Gastrocnemius medialis (tissue), 4 donors: ENCODE measurements at places on chromosomes 13 and 19. TPM values are rescaled to one million over a fixed set of nuclear protein-coding genes. Genes with fewer than 3 reads are reported as not detected.

DNA sequence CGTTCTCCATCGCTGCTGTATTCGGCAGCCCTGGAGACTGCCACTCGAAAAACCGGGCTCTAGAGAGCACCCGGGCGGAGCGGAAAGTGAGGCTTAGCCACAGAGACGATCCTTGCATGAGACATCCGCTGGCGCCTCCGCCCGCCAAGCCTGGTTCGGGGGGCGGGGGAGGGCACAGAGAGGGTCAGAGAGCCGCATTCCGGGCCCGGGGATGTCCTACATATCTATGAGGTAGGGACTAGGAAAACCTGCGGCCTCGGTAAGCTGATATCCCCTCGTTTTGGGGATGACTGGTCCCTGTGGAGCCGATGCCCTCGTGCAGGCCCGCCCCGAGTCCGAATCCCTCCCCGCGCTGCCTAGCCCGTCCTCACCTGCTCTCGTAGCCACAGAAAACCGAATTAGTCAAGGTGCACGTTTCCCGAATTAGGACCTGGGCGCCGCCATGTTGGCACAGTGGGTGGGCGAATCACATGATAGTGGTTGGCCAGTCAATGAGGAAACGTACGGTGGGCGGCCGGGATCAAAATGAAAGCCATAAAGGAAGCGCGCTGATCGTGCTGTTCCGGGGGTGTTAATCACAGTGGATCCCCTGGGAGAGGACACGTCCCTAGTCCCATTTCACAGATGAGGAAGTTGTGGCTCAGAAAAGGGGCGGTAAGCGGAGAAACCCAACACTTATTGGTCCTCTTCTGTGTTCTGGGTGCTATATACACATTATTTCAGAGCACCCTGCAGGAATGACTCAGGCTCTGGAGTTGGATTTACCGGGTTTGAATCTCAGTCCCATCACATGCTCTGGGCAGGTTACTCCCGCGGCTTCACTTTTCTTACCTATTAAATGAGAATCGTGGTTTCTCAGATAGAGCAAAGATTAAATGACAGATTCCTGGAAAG is at the start of gene TRMT1:
Gene TRMT1 (minus strand): TSS at position 459 of the 894 bp plus-strand sequence. CDS start 341 bp downstream, at position 118.
- DNase-seq = peak; percentile 88
- peak within 1 kb of the TSS; percentile 93 for H3K27ac ChIP-seq
- no peaks in the 10 kb centered on the region for H3K27me3 ChIP-seq

- H3K27me3 ChIP-seq = peaks cover 8% of the 10 kb centered on the region
- no peaks in the 10 kb centered on the region for H3K36me3 ChIP-seq
- H3K27ac ChIP-seq = no peak overlapping the region
- DNase-seq = no peak
- no peak overlapping the region for H3K4me3 ChIP-seq
Measured at GRCh38 chr19:46180701-46181387, 32.8 kb downstream of the IGFL2 start.

GRCh38 chr19:51462276-51462675 is 4.0 kb upstream of the SIGLEC8 start:
- H3K4me3 ChIP-seq = no peak overlapping the region
- DNase-seq = no peak
- H3K4me1 ChIP-seq = no peaks in the 10 kb centered on the region
- peaks cover 4% of the 10 kb centered on the region for H3K27me3 ChIP-seq
- H3K36me3 ChIP-seq = no peaks in the 10 kb centered on the region

SHANK1 gene
- total RNA-seq = 0.68 TPM

DNA sequence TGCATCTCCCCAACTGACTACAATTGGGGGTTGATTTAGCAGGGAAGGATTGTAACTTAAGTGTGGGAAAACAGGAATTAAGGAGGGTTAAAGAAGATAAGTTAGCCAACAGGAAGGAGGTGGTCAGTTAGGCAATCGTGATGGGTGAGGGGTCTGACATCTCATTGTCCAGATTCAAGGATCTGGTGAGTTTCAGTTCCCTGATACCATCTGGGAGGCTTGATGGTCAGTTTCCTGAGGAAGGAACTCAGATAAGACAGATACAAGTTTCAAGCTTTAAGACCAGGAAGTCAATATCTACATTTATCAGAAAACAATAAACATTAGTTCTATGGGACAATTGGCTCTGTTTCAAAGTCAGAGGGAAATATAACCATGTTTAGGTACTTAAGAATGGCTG is 601.8 kb downstream of the SLITRK6 start:
- DNase-seq = no peak
- no peak overlapping the region for H3K4me3 ChIP-seq
- H3K36me3 ChIP-seq = no peaks in the 10 kb centered on the region
- H3K4me1 ChIP-seq = no peaks in the 10 kb centered on the region

IRGC gene
- total RNA-seq = not detected

GRCh38 chr19:38251564-38252051 is 4.6 kb downstream of the PPP1R14A start:
- H3K4me3 ChIP-seq = peak overlapping the region; percentile 60
- peak; percentile 30 for DNase-seq
- peak overlapping the region; percentile 85 for H3K27ac ChIP-seq
- peaks cover 7% of the 10 kb centered on the region for H3K27me3 ChIP-seq
- no peaks in the 10 kb centered on the region for H3K36me3 ChIP-seq

DNA sequence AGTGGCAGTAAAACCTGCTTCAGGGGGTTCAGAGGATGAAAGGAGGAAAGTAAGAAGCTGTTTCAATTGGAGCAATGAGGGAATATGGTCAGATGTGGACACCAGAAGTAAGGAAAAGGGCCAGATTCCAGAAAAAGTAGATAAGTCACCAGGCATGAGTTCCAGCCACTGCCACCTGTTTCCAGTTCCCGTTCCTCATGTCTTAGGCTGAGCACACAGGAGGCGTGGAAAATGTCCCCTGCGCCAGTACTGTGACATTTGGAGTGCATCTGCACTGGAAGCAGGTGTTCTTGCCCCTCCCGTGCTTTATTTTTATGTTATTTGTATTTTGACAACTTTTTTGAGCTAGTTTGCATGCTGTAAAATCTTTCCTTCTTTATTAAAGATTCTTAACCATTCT is 25.3 kb downstream of the LMO7 start:
- H3K36me3 ChIP-seq = no peaks in the 10 kb centered on the region
- no peak overlapping the region for H3K4me3 ChIP-seq
- no peak overlapping the region for H3K27ac ChIP-seq
- H3K27me3 ChIP-seq = no peaks in the 10 kb centered on the region
- peak; percentile 6 for DNase-seq

- DNase-seq = peak; percentile 59
- H3K4me1 ChIP-seq = peaks cover 18% of the 10 kb centered on the region
- H3K27me3 ChIP-seq = peaks cover 26% of the 10 kb centered on the region
- H3K36me3 ChIP-seq = no peaks in the 10 kb centered on the region
Measured at GRCh38 chr19:18419195-18419698, at the start of gene SSBP4. TSS of gene SSBP4 (plus strand) at chr19:18419398. CDS start at chr19:18419649, 251 bp downstream.

GRCh38 chr19:4009990-4010807 is 2.7 kb downstream of the PIAS4 start:
- no peaks in the 10 kb centered on the region for H3K36me3 ChIP-seq
- peak overlapping the region; percentile 17 for H3K4me3 ChIP-seq
- no peak for DNase-seq
- no peaks in the 10 kb centered on the region for H3K27me3 ChIP-seq
- peaks cover 69% of the 10 kb centered on the region for H3K4me1 ChIP-seq

CEACAM20 gene
- total RNA-seq = not detected

DNA sequence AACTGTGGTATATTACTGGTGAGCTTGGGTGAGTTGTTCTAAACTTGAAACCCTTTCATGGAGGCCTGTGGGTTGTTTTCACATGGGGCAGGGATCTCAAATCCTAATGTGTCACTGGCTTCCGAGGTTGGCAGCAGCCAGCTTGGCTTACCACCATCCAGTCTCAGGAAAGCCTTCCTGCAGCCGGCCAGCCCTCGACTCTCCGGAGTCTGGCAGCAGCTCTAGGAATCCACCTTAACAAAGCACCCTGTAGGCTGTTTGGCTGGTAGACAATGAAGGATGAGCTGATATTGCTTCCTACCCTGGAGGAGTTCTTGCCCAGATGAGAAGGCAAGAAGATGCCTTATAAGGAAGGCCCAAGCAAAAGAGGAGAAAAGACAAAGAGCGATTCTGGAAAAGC is 188.3 kb downstream of the KLF12 start:
- no peaks in the 10 kb centered on the region for H3K27me3 ChIP-seq
- no peak overlapping the region for H3K4me3 ChIP-seq
- peaks cover 12% of the 10 kb centered on the region for H3K4me1 ChIP-seq

DNA sequence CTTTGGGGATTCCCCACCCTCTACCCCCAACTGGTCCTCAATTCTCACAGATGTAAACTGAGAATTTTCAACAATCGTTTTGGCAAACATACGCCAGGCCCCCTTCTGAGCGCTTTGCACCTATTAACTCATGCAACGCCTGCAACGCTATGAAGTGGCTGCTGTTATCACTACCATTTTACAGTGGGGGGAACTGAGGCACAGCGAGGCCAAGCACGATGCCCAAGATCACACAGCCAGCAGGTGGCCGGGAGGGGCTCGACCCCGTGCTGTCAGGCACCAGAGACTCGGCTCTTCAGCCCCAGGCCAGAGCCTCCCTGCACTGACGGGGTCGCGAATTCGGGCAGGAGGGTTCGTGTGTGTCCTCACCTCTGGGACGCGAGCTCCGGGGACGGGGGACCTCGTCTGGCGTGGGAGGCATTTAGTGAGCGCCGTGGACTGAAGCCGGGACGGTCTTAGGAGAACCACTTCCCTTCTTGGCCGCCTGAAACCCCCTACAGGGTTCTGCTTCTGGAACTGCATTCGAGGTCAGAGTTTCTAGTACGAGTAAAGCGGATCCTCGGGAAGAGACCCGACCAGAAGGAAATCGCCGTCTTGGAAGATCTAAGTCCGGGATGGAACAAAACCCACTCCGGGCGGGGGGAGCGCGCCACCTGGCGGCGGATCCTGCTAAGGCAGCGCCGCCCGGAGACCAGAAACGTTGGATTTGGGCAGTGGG is 21.0 kb downstream of the ZNF114 start:
- H3K36me3 ChIP-seq = no peaks in the 10 kb centered on the region
- peaks cover 8% of the 10 kb centered on the region for H3K27me3 ChIP-seq

SIGLECL1 gene
- total RNA-seq = not detected

UPK1A gene
- not detected for total RNA-seq

GRCh38 chr19:42378225-42379215 is 11.6 kb downstream of the CNFN start:
- peaks cover 7% of the 10 kb centered on the region for H3K27me3 ChIP-seq
- no peaks in the 10 kb centered on the region for H3K4me1 ChIP-seq
- no peak overlapping the region for H3K27ac ChIP-seq
- H3K36me3 ChIP-seq = no peaks in the 10 kb centered on the region

DNA sequence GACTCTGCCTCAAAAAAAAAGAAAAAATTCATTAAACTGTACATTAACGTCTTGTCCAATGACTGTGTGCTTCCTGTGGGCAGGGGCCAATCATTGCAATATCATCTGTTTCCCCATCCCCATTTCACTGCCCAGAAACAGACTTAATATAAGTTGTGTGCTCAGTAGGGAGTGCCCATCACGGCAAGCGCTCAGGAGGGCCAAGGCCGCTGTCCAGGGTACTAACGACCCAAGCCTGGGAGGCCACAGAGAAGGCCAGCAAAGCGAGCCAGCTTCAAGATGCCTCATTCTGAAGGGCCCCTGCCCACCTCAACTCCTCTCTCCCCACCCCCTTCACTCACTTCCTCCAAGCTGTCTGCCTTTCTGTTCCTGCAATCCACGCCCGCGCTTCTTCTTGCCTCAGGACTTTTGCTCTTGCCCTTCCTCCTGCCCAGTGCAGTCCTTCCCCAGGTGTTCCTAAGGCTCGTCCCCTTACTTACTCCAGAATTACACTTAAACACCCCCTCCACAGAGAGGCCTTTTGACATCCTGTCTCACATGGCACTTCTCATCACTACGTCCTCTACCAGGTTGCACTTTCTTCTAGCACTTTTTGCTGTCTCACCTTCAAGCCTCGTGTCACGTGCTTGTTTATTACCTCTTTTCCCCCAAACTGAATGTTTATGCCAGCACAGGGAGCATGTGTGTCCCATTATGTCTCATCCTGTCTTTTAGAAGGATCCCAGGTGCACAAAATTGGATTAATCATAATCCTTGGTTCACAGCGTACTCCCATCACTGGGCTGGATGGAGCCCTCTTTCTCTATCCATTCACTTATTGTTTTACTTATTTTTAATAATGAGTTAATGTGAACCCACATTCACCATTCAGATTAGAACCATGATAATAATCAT is 11.3 kb upstream of the POU2F2 start:
- H3K4me1 ChIP-seq = no peaks in the 10 kb centered on the region
- H3K27me3 ChIP-seq = peaks cover 15% of the 10 kb centered on the region
- H3K4me3 ChIP-seq = no peak overlapping the region
- no peaks in the 10 kb centered on the region for H3K36me3 ChIP-seq

DNA sequence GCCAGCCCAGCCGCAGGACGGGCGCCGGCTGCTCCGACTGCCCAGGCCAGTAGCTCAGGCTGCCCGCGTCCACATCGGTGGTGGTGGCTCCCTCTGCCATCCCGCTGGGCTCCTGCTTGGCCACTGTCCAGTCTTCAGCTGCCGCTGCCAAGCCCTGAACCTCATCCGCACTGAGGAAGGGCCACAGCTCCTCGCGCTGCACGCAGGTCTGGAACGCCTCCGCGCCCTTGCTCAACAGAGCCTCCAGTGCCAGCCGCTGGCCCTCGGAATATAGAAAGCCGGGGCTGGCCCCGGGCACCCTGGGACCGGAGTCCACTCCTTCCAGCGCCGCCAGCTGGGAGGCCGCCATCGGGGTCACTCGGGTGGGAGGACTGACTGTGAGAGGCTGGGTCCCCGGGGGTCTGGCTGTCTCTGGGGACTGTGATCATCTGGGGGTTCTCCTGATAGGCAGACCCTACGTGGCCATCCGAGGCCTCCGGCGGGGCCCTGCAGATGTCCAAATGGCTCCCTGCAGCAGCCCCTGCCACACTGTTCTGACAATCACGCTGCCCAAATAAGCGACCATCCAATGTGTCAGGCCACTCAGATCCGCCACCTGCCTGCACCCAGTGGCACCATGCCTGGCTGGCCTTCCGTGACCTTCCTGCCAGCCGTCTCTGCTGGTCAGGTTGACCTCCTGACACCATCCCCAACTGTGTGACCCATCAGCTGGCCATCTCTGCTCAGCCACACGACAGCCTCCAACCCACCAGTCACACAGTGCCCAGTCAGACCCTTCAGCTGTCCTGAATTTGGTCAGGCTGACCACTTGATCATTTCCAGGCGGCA is 1.6 kb downstream of the FAM83E start:
- H3K4me3 ChIP-seq = peak overlapping the region; percentile 10
- H3K4me1 ChIP-seq = peaks cover 44% of the 10 kb centered on the region
- H3K27ac ChIP-seq = peak overlapping the region; percentile 89
- peaks cover 29% of the 10 kb centered on the region for H3K36me3 ChIP-seq

MCF2L gene
- total RNA-seq = 17.9 TPM

DNA sequence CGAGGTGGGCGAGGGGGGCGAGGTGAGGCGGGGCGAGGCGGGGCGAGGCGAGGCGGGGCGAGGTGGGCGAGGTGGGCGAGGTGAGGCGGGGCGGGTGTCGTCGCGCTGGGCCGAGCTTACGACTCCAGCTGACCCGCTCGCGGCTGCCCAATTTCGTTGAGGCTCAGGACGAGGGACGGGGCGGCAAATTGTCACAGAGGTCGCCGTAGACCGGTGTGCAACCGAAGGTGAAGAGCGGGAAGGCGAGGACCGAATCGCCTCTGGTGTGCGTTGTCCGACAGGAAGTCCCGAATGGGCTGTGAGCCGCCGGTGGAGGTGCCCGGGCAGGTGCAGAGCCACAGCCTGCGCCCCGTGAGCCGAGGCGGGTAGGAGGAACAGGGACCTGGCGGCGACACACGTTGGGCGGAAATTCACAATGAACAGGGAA is at the start of gene LACC1:
Gene LACC1 (plus strand): TSS at position 150 of the 427 bp plus-strand sequence. CDS start 1,082 bp downstream, outside the sequence.
- peak within 1 kb of the TSS; percentile 87 for H3K4me3 ChIP-seq
- H3K27me3 ChIP-seq = no peaks in the 10 kb centered on the region
- peaks cover 4% of the 10 kb centered on the region for H3K4me1 ChIP-seq
- peak within 1 kb of the TSS; percentile 90 for H3K27ac ChIP-seq

OR7C1 gene
- total RNA-seq = 0.04 TPM

GRCh38 chr19:4547303-4548237 is 7.7 kb upstream of the LRG1 start:
- no peaks in the 10 kb centered on the region for H3K4me1 ChIP-seq
- H3K27me3 ChIP-seq = no peaks in the 10 kb centered on the region
- H3K27ac ChIP-seq = no peak overlapping the region
- H3K36me3 ChIP-seq = no peaks in the 10 kb centered on the region
